ENCODE measurements at places on chromosomes 6 and 20. TPM values are rescaled to one million over a fixed set of nuclear protein-coding genes. Genes with fewer than 3 reads are reported as not detected.

DNA sequence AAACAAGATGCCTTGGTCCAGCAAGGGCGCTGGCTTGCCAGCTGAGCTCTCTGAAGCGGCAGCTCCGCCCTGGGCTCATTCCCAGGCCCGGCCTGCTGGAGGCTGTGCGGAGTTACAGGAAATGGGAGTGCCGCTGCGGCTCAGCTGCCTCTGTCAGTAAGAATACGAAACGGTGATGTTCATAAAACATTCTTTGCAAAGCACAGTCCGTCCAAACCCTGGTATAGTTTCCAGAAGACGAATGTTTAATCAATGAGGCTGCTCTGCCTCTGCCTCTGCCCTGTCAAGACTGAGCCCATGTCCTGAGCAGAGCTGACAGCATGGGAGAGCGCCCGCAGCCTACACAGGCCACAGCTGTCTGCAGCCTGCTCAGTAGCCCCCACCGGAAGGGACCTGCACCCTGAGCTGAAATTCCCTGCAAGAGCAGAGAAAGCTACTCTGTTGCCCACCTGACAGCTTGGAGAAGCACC is 153.3 kb upstream of the SNX9 start:
- peak; percentile 50 for DNase-seq

DNA sequence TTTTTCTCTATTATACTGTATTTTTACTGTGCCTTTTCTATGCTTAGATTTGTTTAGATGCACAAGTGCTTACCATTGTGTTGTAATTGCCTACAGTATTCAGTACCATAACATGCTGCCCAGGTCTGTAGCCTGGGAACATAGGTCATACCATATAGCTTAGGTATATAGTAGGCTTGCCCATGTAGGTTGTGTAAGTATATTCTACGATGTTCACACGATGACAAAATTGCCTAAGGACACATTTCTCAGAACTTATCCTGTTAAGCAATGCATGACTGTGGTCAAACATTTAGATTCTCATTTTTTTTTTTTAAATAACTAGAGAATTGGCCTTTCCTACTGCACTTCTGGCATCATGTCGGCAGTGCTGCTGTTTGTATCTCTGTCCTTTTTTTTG is 253.7 kb upstream of the SUPT3H start:
- DNase-seq: no peak

DNA sequence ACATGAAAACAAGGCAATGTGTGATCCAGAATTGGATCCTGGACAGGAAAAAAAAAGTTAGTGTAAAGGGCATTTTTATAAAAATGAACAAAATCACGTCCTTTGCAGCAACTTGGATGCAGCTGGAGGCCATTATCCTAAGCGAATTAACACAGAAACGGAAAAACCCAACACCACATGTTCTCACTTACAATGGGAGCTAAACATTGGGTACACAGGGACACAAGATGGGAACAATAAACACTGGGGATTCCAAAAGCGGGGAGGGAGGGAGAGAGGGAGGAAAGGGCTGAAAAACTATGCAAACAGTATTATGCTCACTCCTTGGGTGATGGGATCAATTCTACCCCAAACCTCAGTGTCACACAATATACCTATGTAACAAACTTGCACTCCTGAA is 91.4 kb upstream of the BTBD3 start:
- no peak for DNase-seq

- DNase-seq: no peak
These were observed 31.4 kb upstream of the SEC63 start for GRCh38 chr6:107989166-107990094.

GRCh38 chr20:16819483-16819882 is 71.3 kb downstream of the OTOR start:
- no peak for DNase-seq

GRCh38 chr6:166584853-166585429 is 1.5 kb downstream of the RAMACL start:
- no peak for DNase-seq

- no peak for DNase-seq
These were observed 25.1 kb upstream of the ENPP1 start for GRCh38 chr6:131782764-131783163.

DNA sequence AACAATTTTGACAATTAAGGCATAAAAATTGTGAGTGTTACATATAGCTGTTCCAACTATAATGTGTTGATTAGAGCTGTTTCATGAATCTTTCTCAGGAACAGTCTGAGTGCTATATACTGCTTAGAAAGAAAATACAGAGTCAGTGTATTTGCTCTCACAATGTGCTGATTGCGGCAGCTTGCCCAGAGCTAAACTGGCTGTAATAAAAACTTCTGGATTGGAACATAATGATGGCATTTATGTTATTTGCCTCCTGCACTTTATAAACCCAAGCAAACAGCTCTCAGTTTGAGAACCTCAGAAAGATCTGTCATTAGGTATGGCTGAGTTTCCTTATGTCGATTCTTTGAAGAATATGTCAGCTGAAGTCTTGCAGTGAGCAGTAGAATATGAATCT is 29.5 kb downstream of the FLRT3 start:
- DNase-seq: no peak

DNA sequence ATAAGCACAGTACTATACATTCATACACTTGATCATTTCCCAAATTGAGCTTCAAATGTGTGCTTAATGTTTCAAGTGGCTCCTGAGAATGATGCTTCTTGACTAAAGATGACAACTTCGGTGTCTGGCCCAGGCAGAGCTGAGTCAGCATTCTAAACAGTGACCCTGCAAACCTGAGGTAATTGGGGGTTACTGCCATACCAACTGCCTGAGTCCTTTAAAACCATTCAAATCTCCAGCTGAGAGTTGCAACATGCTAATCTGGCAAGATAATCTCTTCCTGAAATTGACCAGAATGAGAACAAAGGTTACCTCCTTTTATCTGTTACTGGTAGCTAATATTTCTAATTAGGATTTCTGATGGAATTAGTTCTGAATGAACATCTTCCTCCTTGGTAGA is 8.2 kb downstream of the BACH2 start:
- DNase-seq: no peak

- no peak for DNase-seq
These were observed 33.4 kb upstream of the MRGBP start for GRCh38 chr20:62762801-62763368.

- peak; percentile 85 for DNase-seq
These were observed 112.5 kb downstream of the FAM50B start for GRCh38 chr6:3961581-3962215.

DNA sequence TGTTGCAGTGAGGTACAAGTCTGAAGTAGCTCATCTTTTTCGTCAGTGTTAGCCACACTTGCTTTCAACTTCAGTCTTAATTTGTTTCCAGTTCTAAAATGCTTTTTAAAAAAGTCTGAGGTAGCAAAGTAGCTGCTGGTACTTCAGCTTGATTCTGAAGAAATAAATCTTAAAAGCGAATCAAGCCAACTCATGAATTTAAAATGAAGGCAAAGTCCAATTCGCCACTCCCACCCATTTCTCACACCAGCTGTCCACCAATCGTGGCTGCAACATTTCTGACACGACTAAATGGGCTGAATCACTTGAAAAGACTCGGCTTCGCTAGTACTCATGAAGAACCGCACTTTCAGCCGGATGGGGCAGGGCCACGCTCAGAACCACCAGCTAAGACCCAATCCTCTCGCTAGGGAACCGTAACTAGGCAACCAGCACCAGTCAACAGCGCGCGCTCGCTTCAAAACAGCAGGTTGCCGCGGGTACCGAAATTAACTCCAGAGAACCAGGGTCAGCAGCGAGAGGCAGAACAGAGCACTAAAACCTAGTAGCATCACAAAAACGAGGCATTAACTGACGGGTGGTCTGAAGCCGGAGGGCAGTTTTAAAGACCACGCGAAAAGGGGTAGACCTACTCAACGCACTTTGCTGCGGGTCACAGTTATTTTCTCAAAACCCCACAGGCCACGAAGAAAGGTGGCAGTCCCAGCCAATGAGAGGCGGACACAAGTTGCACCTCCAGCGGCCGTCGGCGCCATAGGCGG is 900 bp downstream of the BCLAF1 start:
- DNase-seq: no peak

GRCh38 chr6:85620308-85620707 is 22.4 kb downstream of the SYNCRIP start:
- no peak for DNase-seq

GRCh38 chr6:72288592-72288991 is 333.3 kb upstream of the KCNQ5 start:
- DNase-seq: no peak

DNA sequence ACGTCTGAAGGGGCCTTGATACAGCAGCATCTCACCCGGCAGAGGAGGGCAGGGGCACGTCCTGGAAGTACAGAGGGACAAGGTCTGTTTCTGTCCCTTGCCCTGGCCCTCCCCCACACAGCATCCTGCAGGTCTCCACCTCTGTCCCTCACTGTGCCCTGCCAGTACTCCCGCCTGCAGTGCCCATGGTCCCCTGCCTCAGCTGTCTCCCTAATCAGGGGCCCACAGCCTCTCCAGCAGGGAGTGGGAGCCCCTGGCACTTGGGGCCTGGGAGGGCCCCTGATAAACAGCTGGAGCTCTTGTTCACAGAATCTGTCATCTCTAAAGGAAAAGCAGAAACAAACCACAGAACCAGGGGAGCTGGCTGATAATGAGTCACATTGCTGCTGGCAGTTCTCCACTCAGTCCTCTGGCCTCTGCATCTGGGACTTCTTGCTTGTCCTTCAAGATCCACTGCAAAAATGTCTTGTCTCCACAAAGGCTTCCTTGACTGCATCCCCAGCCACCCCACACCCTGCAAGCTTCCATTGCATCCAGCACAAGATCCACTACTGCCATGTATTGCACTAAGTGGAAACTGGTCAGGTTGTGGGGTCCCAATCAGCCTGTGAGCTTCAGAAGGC is 33.2 kb upstream of the TAF8 start:
- DNase-seq: peak; percentile 15

- DNase-seq: peak; percentile 37
These were observed 208.1 kb downstream of the SOX4 start for GRCh38 chr6:21801446-21802174.

- DNase-seq: no peak
These were observed 1.4 kb upstream of the TSPYL4 start for GRCh38 chr6:116255246-116255800.

GRCh38 chr6:73409395-73409794 is 14.8 kb downstream of the DDX43 start:
- no peak for DNase-seq

- DNase-seq: no peak
These were observed 104.3 kb downstream of the SLC23A2 start for GRCh38 chr20:4896971-4897497.

GRCh38 chr6:56752009-56752408 is 109.3 kb upstream of the DST start:
- peak; percentile 52 for DNase-seq

DNA sequence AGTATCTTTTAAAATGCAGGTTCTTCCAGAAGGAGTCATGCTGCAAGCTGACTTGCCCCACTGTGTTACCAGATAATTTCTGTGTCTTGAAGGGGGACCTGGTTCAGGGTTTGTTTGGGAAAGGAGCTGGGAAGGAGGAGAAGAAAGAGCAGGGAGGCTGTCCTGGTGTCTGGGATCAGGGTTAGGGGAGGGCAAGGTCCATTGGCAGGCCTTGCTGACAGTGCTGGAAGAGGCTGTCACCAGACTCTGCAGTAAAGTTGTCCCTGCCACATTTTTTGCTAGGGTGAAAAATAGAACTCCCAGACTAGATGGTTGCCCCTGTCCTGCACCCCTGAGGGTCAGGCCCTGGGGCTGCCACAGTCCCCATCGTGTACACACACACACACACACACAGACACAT is 14.9 kb downstream of the GLP1R start:
- DNase-seq: no peak

DNA sequence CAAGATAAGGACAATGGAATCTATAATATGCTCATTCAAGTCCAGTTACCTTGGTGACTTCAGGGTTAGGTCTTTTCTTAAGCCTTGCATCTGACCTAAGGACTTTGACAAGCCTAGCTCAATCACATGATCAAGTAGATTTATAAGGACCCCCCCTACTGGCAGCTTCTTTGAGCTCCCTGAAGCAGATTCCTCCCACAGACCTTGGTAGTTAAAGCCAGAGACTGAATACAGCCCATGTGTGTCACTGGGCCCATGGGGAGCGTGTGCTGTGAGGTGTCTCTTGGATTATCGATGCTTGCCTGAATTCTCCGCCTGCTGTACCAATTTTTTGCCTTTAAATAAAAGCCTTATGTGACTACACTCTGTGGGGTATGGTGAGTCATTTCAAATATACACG is 372.7 kb upstream of the RGS17 start:
- DNase-seq: no peak

- no peak for DNase-seq
These were observed 11.7 kb upstream of the STAU1 start for GRCh38 chr20:49199729-49200293.

DNA sequence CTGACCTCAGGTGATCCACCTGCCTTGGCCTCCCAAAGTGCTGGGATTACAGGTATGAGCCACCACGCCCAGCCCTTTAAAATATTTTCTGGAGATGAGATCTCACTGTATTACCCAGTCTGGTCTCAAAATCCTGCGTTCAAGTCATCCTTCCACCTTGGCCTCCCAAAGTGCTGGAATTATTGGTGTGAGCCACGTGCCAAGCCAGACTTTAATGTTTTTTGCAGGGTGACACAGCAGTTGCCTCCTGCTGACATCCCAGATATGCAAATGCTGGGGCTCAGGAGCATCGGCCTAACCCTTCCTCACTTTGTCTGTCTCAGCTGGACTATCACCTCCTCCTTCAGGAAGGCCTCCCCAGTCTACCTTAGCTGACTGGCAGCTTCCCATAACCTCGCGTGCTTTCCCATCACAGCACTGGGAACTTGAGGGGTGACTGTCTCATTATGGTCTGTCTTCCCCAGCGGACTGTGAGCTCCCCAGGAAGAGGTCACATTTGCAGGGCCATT is 14.3 kb upstream of the ID1 start:
- no peak for DNase-seq

DNA sequence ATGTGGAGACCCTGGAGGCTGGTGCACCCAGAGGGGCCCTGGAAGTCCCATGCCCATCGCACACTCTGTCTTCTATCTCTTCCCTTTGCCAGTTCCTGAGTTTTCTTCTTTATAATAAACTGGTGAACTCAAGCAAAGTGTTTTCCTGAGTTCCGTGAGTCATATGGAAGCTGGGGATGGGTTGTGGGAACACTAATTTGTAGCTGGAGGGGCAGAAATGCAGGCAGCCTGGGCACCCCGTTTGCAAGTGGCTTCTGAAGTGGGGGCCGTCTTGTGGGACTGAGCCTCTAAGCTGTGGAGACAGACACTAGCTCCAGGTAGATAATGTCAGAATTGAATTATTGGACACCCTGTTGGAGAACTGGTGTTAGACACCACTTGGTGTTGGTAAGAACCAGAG is 3.2 kb upstream of the PPP1R3G start:
- DNase-seq: no peak

- DNase-seq: no peak
These were observed 1.1 kb upstream of the TFAP2B start for GRCh38 chr6:50817646-50817950.

The STX7 gene
- 33.1 TPM for total RNA-seq

The KCNB1 gene
- not detected for total RNA-seq

The LY6G5B gene
- 1.6 TPM for total RNA-seq

The LCA5 gene
- 10.2 TPM for total RNA-seq

The CGAS gene
- total RNA-seq: 0.05 TPM

The FNDC11 gene
- total RNA-seq: not detected

The ALDH8A1 gene
- not detected for total RNA-seq

The MROH8 gene
- total RNA-seq: 5.1 TPM

The TMEM244 gene
- not detected for total RNA-seq

The RIPOR3 gene
- total RNA-seq: 1.3 TPM

The LTB gene
- not detected for total RNA-seq

The FOXA2 gene
- 12.8 TPM for total RNA-seq

The CNKSR3 gene
- 14.7 TPM for total RNA-seq

The LAMA4 gene
- 1.8 TPM for total RNA-seq

The PRDM13 gene
- total RNA-seq: not detected
